ENCODE measurements at places on chromosomes 1 and 21.

DNA sequence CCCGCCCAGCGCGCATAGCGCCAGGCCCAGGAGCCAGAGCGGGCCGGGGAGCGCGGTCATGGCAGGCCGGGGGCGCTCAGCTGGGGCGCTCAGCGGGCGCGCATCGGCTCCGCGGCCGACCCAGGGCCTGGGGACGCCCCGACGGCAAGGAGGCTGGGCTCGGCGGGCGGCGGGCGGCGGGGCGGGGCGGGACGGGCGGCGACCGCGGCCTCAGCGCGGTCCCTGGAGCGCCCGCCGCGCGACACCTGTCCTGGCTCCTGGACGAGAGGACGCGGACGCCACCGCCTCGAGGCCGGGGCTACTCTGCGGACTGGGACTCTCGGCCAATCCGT lies 273 bp downstream of the BMP8B start:
- DNase-seq: no peak

DNA sequence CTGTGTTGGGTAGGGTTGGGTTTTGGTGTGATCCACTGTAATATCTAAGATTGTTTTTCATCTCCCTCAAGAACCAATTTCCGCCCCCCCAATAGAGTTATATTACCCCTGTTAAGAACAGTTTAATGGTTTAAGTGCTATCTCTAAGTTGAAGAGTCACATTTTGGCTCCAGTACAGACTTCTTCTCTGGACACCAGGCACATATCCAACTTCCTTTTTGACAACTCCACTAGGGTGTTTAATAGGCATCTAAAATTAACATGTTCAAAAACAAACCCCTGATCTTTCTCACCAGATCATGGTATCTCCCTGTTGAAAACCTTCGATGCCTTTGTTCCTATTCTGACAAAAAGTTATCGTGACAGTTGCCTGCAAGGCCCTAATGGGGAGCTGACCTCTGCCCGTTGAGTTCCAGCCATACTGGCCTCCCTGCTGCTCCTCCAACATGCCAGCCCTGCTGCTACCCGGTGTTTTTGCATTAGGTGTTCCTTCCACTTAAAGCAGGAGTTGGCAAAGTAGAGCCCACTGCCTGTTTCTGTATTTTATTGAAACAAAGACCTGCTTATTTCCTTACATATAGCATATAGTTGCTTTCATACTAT lies 18.6 kb downstream of the USP24 start:
- no peak for DNase-seq

DNA sequence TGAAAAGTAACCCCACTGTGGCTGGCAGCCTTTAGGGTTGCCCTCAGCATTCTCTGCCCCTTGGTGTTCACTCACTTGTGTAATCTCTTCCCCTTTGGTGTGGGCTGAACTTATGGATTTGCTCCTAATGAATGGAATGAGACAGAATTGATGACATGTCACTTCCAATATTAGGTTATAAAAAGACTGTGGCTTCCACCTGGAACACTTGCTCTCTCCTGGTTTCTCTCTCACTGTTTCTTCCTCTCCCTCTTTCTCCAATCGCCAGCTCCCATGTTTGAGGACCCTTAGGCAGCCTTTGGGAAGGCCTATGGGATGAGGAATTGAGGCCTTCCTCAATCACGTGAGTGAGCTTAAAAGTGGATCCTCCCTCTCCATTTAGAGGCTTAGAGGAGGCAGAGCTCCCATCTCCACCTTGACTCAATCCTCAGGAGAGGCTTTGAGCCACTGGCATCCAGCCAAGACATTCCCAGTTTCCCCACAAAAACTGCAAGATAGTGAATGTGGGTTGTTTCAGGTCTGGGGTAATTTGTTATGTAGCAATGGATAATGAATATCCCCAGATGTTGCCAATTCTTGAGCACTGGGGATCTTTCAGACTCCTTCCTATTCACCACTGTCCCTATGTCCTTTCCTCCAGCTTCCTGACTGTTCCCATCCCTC lies 95.5 kb upstream of the CD34 start:
- no peak for DNase-seq

DNA sequence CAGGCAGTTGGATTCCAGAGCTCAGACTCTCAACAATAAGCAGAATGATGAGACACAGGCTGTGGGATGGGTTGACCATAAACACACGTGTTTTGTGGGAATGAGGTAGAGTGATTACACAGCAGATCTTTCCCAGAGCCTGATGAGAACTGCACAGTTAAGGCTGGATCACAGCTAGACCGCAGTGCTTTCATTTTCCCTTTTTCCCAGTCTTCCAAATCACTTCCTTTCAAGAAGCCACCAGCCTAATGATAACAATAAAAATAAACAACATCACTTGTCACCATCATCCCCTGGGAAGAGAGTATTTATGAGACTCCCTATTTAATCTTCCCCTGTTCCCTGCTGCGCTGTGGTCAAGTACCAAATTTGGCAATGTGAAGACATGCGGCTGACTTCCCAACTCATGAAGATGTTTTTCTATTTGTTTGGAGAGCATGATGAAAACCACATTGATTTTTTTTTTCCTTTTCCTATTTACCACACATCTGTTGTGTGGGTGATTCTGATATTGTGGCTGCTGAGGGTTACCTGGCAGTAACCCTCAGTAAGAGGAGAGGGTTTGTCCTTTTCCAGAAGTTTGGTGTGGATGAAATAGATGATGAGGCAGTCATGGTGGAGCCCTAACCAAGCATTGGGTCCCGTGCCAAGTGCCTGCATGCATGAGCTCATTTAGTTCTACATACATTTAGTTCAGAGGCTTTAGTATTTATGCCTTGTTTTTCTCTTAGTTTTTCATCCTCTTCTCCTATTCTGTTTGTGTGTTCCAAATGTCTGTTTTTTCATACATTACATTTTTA lies 248.9 kb upstream of the HOOK1 start:
- DNase-seq: no peak

DNA sequence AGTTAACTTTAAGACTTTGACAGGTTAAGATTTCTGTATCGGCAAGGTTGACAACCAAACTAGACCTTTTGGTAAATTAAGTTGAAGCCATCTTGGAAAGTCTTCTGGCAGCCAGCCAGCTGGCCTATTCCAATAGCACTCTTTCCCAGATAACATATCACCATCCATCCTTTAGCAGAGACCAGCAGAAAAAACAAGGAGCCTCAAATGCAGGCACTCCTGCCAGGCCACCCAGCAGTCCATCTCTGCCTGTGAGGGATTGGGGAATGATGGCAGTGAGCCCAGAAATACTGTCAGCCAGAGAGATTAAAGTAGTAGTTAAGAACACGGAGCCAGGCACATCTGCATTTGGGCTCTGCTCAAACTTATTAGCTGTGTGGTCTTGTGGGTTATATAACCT lies 19.4 kb downstream of the ZBTB40 start:
- DNase-seq: no peak

DNA sequence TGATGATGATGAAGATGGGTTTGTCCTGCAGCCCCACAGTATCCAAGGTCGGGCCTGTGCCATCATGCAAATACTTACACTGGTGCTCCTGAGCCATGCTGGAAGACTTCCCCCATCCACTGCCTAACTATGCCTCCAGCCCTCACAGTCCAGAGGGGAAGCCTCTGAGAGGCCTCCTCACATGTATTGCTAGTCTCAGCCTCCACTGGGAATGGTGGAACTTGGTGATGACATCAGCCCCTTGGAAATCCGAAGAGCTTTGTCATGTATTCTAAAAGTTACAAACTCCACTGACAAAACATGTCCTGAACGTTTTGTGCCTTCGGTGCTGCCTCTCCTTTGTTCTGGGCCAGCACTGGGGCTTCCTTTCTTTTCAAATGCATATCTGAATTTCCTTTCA lies 61.1 kb upstream of the DMRTB1 start:
- DNase-seq: no peak

DNA sequence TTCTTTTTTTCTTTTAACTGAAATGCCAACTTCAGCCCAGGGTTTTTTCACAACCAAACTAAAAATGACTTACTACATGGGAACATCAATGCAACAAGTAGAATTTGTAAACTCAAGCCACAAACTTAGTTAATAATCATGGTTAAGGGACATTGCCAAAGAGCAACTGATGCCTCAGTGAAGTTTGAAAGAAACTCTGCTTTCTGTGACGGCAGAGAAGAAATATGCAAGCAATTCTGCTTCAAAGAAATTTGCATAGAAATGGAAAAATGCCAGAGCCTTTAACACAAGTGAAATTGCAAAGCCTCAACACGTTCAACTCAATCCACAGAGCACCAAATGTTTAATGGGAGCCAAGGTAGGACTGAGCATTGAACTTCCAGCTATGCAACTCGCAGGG lies 5.0 kb upstream of the CHD5 start:
- DNase-seq: no peak

DNA sequence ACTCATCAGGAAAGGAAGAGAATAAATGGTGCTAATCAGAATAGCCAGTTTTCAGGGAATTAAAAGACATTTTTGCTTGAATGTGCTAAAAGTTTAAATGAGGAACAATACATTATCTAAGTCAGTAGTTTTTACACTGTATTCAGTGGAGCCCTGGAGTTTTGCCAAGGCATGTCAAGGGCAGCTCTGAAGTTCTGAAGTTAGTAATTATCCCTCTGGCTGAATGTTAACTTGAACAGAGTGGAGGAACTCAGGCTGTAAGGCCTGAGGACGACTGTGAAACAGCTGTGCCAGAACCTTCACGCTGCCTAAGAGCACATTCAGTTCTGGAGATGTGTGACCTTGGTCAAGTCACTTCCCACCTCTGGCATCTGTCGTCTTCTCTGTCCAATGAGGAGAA lies 68.1 kb downstream of the EDEM3 start:
- DNase-seq: no peak

DNA sequence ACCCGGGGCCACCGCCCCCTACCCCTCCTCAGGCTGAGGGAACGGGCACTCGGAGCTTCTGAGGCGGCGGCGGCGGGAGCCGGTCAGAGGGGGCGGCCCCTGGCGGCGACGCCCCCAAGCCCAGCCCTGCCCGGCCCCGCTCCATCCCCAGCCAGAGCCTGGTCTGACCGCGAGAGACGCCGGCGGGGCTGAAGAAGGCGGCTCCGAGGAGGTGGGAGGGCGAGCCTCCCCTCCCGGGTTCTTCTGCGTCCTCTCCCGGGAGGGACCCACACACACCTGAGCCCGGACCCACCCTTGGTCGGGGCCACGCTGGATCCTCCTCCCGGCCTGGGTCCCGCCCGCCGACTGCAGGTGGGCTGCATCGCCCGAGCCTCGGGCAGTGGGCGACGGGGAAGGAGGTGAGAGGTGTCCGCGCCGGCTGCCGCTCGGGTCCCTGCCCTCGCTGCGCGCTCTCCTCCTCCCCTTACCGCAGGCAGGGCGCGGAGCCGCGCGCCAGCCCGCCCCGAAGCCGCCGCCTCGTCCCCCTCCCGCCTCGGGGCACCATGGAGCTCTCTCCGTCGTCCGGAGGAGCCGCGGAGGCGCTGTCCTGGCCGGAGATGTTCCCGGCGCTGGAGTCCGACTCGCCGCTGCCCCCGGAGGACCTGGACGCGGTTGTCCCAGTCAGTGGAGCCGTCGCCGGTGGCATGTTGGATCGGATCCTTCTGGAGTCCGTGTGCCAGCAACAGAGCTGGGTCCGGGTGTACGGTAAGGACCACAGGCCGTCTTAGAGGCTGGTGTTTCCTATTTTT lies at the start of gene RASAL2:
TSS of gene RASAL2 (plus strand) at position 154 of the 788 bp plus-strand sequence. CDS start at position 543, 389 bp downstream.
- no peak for DNase-seq

DNA sequence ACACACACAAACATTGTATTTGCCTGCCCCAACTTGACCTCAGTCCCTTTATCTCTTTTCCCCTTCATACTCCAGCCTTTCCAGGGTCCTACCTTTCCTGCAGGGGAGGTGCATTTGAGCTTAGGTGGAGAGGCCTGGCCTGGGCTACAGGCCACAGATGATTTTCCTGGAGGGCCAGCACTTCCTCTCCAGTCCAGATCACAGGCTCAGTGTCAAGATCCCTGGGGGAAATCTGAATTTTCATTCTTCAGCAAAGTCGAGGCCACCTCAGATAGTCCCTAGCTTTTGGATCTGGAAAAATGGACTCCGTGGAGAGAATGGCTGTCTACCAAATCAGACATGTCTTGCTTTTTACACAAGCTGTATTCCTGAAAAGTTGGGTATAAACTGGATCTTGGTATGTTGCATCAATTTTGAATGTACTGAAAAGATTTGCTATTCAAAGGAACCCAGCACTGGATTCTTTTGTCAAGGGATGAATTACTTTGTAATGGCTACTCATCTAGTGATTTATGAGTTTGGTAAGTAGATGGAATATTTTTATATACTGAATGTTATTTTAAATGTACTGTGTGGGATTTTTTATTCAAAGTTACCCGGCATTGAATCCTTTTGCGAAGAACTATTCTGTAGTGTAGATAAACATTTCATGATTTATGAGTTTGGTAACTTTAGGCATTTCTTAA lies 78.7 kb downstream of the DDR2 start:
- no peak for DNase-seq

- DNase-seq: no peak
Measured at GRCh38 chr1:235069577-235070563, 58.8 kb downstream of the TOMM20 start.

DNA sequence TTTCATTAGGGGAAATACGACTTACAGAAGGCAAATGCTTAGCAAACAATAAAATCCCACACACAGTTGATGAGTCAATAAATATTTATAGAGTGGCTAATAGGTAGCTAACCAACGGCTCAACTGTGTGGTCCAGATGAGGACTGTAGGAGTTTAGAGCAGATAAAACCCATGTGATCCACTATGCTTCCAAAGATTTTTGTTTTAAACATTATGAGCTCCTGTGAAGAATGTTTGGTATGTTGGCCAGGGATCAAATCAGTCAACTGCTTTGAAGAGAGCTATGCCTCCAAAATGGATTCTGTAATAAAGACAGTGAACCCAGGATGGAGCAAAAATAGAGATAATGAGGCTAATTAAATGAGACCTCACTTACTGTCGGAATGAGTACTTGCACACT lies 72.3 kb upstream of the COL11A1 start:
- no peak for DNase-seq

GRCh38 chr1:229819091-229819490 lies 193.0 kb downstream of the URB2 start:
- no peak for DNase-seq

Data from stimulated activated CD8-positive, alpha-beta memory T cell treated with anti-CD3 and anti-CD28 coated beads, Interleukin-4, amount 100 ng/mL, for 4 hours (primary cell).